NCI-H748 treated with DMSO at 0.1 percent for 48 hours (cell line): ENCODE measurements at places on chromosomes 1 and 21.

GRCh38 chr1:173024543-173024942, 26.2 kb downstream of the TNFSF18 start:
- DNase-seq = no peak

- no peak for DNase-seq
Observed at GRCh38 chr1:107294686-107295085, 153.8 kb downstream of the NTNG1 start.

DNA sequence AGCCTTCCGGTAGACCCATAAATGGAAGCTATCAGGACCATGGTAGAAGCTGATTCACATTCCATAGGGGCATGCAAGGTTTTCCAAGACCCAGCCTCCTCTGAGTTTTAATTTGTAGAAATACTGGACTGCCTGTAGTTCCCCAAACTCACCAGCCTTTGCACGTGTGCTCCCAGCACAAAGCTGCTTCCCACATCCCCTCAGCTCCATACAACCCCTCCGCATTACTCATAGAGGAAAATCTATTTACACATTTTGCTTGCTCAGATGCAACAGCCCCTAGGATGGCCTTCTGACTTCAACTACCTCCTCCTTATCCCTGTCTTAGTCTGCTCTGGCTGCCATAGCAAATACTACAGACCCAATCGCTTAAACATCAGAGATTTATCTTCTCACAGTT, 336.2 kb downstream of the SETD4 start:
- no peak for DNase-seq

GRCh38 chr1:9850442-9851162, 26.8 kb upstream of the CLSTN1 start:
- no peak for DNase-seq

DNA sequence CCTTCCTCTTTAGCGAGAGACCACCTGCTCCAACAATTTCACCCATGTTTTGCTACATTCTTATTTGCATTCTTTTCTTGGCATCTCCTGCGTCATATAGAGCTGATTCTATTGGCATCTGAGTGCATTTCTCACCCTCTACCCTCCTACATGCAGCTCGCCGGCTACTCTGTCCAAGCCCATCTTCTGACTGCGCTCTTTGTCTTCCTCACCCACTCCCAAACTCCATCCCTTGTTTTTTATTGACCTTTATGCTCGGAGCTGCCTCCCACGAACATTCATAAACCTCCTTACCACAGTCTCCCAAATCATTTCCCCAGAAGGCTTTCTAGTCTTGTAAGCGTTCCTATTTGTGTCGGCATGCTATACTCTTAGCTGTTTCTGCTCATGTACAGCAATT, 33.6 kb upstream of the FMN2 start:
- DNase-seq = no peak

DNA sequence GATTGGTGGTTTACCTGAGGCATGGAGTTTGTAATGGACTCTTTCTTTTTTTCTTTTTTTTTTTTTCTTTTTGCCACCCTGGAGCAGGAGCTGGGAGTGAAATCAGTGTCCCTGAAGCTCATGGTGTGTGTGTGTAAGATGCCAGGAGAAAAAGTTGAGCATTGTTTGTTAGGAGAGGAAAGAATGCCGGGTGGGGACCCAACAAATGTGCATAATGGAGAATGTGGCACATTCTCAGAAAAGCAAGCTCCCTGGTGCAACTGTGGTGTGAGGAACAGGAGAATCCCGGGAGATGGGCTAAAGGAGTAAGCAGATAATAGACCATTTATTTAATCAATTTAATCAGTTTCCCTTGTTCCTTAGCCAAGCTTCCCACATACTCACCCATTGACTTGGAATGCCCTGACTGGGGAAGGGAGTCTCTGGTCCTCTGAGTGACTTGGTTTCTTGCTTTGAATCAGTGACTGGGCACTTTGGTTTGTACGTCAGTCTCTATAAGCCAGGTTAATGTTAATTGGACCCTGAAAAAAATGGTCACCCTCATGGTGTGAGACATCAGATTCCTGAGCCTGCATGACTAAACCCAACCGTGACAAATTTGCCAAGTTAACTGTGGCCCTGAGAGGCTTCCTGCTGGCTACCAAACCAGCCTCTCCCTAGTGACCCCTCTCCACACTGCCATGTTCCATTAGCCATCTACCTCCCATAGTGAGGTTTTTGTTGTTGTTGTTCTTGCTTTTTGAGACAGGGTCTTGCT, 43.9 kb upstream of the ITPKB start:
- DNase-seq = no peak

DNA sequence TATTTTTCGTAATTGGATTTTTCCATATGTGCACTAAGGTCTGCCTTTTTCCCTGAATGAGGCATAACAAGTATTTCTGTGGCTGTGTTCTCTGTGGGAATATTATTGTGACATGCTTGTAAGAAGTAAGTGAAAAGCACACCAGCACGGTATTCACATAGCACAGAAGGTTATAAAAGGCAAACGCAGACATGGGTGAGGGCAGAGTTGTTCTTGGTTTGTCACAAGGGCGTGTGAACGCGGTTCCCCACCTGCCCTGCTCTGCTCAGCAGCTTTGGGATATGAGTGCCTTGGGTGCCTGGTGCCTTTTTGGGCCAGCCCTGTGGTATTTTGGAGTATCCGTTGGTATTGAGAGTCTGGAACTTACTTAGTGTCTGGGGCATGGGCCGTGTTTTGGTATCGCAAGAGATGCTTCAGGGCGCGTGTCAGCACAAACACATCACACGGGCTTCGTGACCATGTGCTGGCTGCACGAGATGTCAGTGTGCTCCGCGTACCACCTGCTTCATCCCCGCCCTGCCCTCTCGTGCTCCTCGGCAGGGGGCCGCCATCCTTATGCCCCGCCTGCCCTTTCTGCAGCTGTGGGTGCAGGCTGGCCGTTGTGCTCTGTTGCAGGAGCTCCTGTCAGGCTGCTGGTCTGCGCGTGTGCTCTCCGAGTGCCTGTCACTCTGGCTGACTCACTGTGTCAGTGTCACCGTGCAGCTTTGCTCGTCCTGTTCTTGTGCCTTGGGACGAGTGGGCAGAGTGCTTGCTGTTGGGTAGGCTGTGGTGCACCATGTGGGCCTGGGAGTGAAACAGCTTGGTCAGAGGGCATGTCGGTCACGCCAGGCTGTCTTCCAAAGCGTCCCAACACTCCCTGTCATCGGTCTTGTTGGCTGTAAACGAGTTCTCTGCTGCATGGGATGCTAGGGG, 15.0 kb downstream of the SKI start:
- DNase-seq = no peak

GRCh38 chr1:10610901-10611600, 136.3 kb downstream of the PEX14 start:
- DNase-seq = no peak
